ENCODE measurements at places on chromosomes 13 and 19.
A peak's percentile ranks its signal among the peaks of the same experiment; 100 is the strongest.

DNA sequence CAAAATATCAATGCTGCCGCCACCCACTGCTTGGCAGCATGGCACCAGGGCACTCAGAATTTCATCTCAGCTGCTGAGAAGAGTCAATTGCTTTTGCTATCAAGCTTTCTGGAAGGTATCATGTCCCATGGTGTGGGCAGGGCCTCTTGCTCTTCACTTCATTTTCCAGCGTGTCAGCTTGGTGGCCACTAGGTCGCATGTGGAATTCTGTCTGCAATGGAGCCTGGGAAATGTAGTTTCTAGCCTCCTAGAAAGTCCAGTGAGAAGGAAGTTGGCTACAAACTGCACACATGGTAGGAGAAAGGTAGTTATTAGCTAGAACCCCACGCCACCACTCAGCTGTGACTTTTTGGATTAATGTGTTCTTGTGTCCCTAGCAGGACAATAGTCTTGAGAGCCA, 105.3 kb downstream of the MYO16 start:
- no peak for DNase-seq

GRCh38 chr13:105247830-105248229, 1287.6 kb downstream of the EFNB2 start:
- DNase-seq = no peak

DNA sequence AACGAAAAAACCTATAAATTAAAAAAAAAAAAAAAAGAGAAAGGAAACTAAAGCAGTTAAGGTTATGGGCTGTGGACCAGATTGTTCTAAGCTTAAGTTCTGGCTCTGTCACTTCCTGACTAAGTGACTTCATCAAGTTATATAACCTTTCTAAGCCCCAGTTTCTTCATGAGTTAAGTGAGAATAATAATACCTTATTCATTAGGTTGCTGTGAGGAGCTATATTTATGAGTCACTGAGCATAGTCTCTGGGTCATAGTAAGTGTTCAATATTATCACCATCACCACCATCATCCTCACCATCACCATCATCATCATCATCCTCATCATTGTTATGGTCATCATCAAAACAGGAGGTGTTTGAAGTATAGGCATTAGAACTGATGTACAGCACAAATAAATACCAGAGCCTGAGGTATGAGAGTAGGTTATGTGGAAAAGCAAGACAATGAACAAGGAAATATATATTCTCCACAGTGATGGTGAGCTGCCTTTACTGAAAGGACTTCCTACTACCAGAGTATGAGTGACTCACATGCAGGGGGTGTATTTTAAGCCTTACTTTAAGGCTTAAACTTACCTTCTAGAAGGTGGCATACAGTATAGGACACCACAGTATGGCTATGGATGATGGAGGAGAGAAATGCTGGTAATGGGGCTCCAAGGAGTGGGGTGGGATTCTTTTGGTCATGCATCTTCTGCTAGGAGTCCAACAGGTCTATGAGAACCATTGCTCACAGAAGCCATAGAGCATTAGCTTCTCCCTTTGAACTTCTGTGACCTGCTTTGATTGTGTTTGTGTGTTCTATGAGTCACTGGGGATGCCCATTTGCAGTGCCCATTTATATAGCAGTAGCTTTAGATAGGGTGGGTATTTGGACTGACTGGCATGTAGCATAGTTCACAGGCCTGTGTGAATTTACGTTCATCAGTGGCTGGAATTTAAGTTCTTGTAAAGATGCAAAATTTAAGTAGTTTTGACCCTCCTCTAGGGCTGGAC, 104.4 kb downstream of the KLF5 start:
- no peak for DNase-seq

DNA sequence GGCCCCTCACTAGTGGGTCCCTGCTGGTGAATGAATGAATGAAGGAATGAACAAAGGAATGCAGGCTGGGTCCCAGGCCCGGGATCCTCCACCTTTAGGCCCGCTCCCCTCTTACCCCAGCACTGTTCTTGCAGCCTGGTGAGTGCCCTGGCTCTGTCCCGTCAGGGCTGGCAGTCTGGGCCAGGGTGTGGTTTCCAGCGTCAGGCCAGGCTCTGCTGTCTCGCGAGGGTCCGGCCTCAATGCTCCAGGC, 317 bp downstream of the LYL1 start:
- DNase-seq = no peak

GRCh38 chr19:30910485-30911240, 438.6 kb downstream of the TSHZ3 start:
- DNase-seq = no peak

- no peak for DNase-seq
These were observed 1.1 kb downstream of the NLRP11 start for GRCh38 chr19:55830656-55831055.

DNA sequence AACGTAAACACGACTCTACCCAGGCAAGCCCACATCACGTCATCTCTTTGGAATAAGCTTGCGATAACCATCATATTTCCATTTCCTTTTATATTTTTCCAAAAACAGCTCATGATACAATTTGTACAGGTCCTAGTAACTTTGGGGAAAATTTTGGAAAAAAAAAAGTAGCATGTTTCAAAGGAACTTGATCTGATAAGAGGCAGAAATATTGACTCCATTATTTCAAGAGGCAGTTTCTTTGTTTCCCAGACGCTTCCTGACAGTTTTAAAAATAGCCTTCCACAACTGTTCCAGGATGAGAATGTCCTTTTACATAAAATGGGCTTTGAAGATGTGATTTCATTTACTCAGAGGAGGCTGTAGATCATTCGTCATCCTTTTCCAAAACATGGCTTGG, 23.1 kb downstream of the KLF2 start:
- DNase-seq = no peak

GRCh38 chr19:35578707-35579106, 7.3 kb upstream of the PMIS2 start:
- DNase-seq = no peak

- DNase-seq = no peak
These were observed 80.8 kb downstream of the SHISA2 start for GRCh38 chr13:25971047-25971446.

- DNase-seq = no peak
These were observed 34.0 kb upstream of the HOMER3 start for GRCh38 chr19:18975011-18975410.

DNA sequence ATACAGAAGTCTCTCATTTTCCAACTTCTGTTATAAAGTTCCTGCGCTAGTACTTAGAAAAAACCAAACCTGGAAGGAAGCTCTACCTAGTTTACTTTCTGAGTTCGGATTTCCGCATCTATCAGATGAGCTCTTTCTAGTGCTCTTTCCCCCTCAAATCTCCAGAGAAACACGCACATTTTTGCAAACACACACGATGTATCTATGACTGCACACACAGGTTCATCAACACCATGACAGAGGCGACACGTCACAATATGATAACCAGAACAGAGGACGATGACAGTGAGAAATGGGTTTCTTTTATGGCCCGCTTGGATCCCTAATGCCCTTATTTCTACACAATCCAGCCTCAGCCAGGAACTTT, 629 bp upstream of the LRRC63 start:
- DNase-seq = no peak

GRCh38 chr13:80022146-80022545, 318.8 kb downstream of the SPRY2 start:
- DNase-seq = no peak

DNA sequence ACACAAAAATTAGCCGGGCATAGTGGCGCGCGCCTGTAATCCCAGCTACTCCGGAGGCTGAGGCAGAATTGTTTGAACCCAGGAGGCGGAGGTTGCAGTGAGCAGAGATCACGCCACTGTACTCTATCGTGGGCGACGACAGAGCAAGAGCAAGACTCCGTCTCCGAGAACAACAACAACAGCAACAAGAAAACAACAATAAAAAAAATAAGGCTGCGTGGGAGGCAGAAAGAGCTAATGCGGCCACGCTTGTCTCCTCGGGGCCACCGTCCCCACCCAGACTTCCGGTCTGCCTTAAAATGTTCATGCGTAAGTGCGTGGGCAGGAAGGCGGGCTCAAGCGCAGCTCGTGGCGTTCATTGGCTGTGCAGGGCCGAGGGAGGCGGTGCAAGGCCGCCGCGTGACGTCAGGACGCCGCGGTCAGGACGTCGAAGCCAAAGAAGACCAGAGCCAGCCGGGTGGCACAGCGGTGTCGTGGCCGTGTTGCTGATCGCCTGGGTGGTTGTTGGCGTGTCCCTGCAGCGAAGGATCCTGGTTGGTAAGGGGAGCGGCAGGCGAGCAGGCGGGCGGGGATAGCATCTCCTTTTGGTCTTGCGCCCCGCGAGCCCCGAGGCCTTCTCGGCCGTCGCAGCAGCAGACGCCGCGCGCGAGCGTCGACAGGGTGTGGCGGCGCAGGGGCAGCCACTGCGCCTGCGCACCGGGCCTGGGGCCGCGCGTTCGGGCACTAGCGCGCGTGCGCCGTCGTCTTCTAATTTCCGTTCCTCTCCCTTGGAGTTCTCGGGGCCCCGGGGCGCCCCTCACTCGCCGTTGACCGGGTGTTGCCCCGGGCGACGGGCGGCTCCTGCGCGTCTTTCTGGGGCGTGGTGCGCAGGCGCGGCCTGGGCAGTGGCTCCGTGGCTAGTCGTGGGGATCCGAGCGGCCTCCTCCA, at the start of gene LENG8:
Gene LENG8, plus strand, starts transcription at position 426 of the 927 bp plus-strand sequence. CDS start 2,146 bp downstream, outside the sequence.
- DNase-seq = peak; percentile 93

DNA sequence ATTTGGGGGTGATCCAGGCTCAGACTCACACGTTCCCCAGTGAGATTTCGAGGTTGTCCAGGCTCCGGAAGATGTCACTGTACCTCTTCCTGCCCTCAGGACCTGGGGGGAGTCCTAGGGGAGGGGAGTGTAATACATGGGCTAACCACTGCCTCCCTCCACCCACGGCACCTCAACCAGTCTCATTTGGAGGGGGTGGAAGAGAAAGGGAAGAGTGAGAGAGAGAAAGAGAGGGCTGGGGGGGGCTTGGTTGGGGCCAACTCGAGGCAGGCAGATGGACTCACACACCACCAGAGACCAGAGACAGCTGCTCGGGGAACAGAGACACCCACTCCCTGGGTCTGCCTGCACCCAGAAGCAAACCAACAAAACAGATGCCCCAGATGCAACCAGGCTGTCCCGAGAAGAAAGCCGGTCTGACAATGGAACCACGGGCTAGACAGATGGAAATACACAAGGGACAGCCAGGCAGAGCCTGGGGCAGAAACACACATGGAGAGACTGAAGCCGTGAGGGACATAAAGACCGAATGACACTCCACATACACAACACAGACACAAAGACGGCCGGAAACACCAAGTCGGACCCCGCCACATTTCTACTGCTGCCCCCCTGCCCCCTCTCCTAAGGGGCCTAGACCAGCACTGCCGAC, 825 bp downstream of the GMIP start:
- no peak for DNase-seq

GRCh38 chr19:49809160-49809940, 3.7 kb downstream of the FUZ start:
- DNase-seq = no peak

- DNase-seq = no peak
These were observed 1003.2 kb upstream of the PCDH20 start for GRCh38 chr13:62418872-62419271.

- no peak for DNase-seq
These were observed 43.8 kb downstream of the ZNRF4 start for GRCh38 chr19:5498830-5499550.

- DNase-seq = no peak
These were observed 3.9 kb downstream of the SPIB start for GRCh38 chr19:50422397-50423278.

- DNase-seq = no peak
These were observed 21.3 kb downstream of the SCGB2B2 start for GRCh38 chr19:34655651-34656050.

DNA sequence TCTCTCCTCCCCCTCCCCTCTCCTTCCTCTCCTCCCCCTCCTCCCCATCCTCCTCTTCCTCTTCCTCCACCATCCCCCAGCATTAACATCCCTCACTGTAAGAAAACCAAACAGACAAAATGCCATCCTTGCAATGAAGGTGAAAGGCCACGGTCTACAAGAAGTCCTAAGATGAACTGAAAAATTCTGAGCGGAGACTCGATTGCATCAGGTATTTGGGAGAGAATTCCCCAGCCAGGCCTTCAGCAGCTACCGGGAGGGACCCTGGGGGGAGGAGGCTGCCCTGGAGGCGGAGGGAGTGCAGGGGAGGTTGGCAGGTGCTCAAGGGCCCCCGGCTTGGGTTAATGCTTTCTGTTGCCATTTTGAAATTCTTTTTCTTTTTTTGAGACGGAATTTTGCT, 10.1 kb upstream of the TIMM44 start:
- DNase-seq = no peak

GRCh38 chr13:41833201-41833600, 127.7 kb downstream of the VWA8 start:
- DNase-seq = no peak

DNA sequence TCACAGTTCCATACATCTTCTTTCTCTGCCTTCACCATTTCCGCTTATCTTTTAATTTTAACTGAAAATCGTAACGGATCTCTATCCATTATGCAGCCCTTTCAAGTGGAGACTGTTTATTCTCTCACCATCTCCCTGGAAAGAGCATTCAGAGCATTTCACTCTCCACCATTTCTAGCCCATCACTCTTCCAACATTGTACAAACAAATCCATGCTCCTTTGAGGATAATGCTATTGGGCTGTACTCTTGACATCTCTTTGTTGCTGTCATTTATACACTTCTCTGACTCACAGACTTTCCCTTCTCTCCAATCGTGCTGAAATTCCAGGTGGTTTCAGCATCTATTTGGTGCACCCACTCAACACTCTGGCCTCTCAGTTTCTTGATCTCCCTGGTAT, 71.4 kb downstream of the NAA16 start:
- DNase-seq = no peak

DNA sequence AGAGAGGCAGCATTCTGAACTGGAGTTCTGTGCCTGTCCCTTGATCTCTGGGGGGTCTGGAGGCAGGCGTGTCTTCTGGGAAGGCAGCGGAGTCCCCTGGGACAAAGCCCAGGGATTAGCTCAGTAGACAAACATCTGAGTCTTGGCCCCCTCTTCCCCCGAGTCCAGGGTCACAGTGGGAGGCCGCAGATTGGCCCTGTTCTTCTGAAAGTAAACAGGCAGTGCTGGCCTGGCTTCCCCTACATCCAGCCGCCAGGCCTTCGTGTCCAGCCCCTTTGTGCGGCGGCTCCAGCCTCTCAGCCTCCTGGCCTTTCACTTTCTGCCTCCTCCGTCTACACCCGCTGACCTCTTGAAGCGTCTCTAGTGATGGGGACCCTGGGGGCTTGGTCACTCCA, 989 bp downstream of the NFILZ start:
- no peak for DNase-seq

- no peak for DNase-seq
These were observed 216.9 kb downstream of the DNAJC15 start for GRCh38 chr13:43240278-43240677.

- DNase-seq = no peak
These were observed 114.7 kb upstream of the MCF2L start for GRCh38 chr13:112854321-112854720.

All from forelimb muscle (tissue), 1 donor.